ENCODE measurements at places on chromosomes 6 and 20.

GRCh38 chr20:57400231-57400701 is 9.1 kb downstream of the RBM38 start:
- no peak for DNase-seq

GRCh38 chr6:11858439-11858838 is 79.8 kb upstream of the ADTRP start:
- no peak for DNase-seq

GRCh38 chr6:7129784-7130569 is 22.2 kb downstream of the RREB1 start:
- DNase-seq, result no peak

DNA sequence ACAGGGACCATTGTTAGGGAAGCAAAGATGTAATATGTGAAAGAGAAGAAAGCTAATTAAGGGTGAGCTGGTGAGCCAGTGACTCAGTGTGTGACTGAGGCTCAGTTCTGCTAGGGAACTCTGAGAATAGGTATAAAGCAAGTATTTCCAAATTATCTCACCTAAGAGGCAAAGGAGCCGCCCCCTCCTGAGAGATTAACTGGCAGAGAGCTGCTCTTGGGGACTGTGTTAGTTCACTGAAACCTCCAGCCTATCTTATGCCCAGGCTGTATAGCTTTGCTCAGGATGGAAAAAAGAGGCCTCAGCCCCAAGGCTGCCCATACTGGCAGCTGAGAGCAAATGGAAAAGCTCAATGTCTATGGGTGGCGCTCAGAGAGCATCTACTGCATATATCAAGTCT is 152.0 kb downstream of the PAK5 start:
- no peak for DNase-seq

DNA sequence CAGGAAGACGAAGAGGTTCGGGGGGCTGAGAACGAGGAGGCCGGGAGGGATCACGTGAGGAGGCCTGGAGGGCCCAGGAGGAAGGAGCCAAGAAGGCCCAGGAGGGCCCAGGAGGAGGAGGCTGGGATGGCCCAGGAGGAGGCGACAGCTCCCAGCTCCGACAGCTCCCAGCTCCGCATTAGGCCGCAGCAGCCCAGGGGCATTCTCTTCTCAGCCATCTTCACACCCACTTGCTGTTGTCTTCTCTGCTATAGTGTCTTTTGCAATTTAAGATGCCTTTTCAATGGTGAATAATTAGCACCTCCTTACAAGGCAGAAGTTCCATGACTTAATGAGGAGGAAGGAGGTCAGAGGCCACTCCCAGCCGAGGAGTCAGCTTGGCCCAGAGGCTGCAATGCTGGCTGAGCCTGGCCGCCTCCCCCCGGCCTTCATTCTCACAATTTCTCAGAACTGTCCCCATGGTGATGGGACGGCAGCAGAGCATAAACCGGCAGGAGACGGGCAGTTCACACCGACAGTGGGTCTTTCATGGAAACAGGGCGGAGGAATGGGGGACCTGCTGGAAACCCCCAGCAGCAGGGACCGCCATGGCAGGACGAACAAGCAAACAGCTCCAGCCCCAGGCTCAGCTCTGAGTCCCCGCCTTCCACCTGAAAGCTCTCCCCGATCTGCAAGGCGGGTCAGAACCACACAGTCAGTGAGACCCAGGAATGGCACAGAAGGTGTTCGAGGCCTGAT is 45.1 kb downstream of the WDR27 start:
- no peak for DNase-seq

DNA sequence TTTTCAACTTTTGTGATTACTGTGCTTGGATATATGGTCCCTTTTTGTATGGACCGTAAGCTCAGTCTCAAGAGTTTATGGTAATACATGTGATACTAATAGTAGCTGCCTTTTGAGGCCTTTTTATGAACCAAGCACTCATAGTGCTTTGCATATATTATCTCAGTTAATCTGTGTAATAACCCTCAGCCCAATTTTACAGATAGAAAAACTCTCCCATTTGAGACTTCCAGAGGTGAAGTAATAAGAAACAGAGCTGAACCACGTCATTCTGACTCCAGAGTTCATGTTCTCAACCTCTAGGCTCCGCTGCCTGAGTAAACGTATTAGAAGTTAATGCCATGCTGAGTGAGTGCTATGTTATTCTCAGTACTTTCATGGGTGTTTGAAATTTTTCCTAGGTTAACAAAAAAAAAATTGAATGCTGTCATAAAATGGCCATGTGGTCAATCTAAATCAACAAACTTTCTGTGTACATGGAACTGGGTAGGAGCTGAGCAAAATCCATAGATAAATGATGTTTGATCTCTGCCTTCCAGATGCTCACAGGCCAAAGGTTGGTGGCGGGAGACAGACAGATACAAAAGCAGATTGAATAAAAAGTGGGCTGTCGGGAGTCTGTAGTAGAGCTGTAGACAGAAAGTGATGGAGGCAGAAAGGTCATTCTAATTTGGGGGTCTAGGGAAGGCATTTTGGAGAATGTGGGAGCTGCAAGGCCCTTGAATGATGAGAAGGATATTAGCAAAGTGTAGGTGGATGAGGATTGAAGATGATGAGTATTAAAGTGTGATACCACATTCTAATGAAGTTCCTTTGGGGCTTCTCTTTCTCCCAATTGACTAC is 22.6 kb upstream of the ELOVL2 start:
- DNase-seq, result no peak

- DNase-seq, result no peak
Measured at GRCh38 chr6:9044426-9044825, 609.1 kb upstream of the SLC35B3 start.

DNA sequence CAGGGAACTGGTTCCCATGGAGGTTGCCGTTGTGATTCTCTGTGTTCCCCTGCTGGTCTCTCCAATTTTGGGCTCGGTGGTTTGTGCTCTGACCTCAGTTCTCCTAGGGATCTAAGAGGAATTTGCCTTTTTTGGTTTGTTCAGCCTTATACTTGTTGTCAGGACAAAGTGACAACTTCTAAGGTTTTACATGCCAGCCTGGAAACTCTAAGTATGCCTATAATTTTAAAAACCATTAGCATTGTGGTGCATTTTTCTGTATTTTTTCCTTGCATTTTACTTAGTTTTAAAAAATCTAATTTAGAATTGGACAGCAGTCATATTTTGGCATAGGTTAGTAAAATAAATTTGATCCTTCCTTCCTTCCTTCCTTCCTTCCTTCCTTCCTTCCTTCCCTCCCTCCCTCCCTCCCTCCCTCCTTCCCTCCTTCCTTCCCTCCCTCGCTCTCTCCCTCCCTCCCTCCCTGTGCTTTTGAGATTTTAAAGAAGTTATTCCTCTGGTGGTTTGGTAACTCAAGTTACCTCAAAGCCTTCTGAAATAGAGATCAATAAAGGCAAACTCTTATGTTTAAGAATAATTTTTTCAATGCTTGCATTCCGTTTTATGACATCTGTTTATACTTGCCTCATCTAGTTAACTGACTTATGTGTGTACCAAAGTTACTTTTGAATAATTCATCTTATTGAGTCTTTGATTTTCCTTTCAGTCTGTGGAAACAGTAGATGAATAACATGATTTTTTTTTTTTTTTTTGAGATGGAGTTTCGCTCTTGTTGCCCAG is 141.3 kb upstream of the RGS17 start:
- DNase-seq, result no peak

- DNase-seq, result no peak
Measured at GRCh38 chr6:14278446-14278845, 160.9 kb downstream of the CD83 start.

GRCh38 chr20:4926531-4927156 is 74.7 kb downstream of the SLC23A2 start:
- DNase-seq, result no peak

GRCh38 chr20:926670-927069 is 10.5 kb upstream of the ANGPT4 start:
- no peak for DNase-seq

Data from Caki2 (cell line).